GM12878 (cell line): ENCODE measurements at places on chromosomes 16 and 17.

DNA sequence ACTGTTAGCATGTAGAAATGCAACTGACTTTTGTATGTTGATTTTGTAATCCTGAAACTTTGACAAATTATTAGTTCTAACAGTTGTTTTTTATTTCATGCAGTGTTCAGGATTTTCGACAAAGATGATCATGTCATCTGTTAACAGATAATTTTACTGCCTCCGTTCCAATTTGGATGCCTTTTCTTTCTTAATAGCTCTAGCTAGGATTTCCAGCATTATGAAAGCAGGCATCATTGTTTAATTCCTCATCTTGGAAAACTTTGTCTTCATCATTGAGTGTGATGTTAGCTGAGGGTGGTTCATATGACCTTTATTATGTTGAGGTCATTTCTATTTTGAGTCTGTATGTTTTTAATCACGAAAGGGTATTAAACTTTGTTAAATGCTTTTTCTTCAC, 31.9 kb downstream of the RMI2 start:
- no peak for DNase-seq

DNA sequence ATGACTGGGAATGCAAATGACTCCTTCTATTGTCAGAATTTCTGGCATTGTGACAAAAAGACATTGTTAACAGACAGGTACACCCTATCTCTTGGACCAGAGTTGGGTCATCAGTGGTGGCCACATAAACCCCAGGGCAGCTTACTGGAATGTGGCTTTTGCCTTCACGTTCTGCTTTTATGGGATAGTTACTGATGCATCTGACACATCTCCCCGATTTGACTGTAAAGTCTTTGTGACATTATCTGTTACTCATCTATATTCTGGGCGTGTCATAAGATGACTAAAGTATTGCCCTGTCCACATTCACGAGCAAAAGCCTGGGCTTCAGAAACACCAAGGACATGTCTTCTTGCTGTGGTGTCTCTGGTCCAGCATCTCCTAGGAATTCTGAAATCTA, 18.7 kb upstream of the AQP8 start:
- DNase-seq = no peak

- DNase-seq = no peak
These were observed 23.4 kb upstream of the METRNL start for GRCh38 chr17:83055911-83056582.

- peak; percentile 19 for DNase-seq
These were observed 4.5 kb upstream of the TMEM92 start for GRCh38 chr17:50269477-50270434.

DNA sequence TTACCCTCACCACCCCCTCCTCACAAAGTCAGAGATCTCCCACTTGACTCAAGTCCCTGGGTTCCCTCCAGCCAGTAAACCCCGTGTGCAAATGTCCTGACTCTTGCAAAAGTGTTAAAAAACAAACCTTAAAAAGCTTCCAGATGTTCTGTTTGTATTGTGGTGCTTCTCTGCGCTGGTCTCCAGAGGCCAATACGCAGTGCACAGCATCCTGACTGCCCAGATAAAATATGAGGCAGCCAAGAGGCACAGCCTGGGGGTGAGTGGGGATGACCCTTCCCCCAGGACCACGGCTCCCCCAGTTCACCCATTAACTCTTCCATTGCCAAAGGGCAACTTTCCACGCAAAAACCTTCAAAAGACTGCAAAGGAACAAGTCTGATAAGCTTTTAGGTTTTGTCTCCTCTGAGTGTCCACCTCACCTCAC, 291.8 kb downstream of the SOX9 start:
- no peak for DNase-seq

- DNase-seq = no peak
These were observed 15.3 kb upstream of the GAA start for GRCh38 chr17:80086081-80086480.

DNA sequence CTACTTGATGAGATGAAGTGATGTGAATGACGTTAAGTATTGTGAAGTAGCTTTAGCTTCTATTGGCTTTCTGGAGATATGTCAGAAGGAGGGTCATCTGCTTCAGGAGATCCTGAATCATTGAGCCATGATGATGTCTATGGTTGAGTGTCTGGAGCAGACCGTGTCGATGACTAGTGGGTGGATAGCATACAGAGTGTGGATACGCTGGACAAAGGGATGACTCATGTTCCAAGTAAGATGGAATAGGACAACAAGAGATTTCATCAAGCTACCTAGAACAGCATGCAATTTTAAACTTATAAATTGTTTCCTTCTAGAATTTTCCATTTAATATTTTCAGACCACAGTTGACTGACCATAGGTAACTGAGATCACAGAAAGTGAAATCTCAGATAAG, 116.1 kb upstream of the RBBP6 start:
- DNase-seq = no peak

DNA sequence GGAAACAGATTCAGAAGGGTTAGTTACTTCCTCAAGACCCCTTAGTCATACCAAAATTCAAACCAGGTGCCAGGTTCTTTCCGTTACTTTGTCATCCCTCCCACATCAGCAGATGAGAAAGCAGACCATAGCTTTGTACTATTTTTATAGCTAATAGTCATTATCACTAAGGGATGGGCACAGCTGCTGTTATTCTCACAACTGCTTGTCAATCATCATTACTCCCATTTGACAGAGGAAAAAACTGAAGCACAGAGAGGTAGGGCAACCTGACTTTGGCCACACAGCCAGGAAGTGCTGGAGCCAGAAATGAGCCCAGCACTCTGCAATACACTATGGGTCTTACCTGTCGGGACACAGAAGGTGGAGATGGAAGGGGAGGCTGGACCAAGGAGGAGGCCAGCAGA, 30.0 kb downstream of the TEKT5 start:
- peak; percentile 7 for DNase-seq

- DNase-seq = no peak
These were observed 11.6 kb upstream of the ADGRG1 start for GRCh38 chr16:57616876-57617275.

DNA sequence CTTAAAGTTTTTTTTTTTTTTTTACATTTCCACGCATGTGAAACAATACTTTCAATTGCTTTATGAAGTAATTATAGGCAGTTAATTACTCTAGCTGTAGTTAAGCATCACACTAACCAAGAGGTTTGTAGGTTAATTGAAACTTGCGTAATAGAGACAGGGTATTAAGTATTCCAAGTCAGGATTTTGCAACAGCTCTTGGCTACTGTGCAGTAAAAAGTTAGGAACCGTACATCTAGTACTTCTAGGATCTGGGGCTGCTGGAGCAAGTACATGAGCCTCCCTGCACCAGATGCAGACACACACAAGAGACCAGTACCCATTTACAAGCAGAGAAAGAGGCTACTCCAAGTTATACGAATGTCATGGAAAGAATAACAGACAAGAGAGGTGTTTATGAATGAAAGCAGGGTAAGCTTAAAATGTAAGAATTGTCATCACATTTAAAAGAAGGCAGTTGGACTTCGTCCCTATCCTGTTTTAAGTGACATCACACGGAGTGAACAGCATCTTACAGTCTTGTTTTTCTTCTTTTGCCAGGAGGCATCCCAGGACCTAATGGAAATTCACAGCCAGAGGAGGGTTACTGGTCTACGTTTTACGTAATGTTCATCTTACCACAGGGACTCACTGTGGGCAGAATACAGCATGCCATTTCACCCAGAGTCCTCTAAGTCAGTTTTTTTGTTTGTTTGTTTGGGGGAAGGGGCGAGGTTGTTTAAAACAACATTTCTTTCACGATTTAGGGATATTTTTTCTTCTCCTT, 379.6 kb upstream of the PSMD7 start:
- DNase-seq = no peak

- no peak for DNase-seq
These were observed 15.9 kb downstream of the POLR3K start for GRCh38 chr16:37511-37910.

- no peak for DNase-seq
These were observed 10.0 kb upstream of the PRR29 start for GRCh38 chr17:63988127-63988478.
